Caudate nucleus (tissue), 63 donors: ENCODE measurements at places on chromosomes 11 and 22.
A peak's percentile ranks its signal among the peaks of the same experiment; 100 is the strongest.

GRCh38 chr11:69539416-69540117 lies 58.1 kb downstream of the LINC01488 start:
- DNase-seq: peak; percentile 56

DNA sequence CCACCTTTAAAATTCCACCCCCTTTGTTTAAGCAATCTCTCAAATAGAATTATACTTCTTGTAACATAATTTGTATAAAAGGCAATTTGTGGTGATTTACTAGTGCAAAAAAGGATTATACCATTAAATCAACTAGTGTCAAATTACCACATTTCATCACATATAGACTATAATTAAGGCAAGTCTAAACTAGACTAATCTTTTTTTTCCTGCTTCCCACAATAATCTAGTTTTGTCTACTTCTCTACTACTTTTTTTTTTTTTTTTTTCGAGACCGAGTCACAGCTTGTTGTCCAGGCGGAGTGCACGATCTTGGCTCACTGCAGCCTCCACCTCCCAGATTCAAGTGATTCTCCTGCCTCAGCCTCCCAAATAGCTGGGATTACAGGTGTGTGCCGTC lies 36.1 kb upstream of the FZD4 start:
- no peak for DNase-seq

DNA sequence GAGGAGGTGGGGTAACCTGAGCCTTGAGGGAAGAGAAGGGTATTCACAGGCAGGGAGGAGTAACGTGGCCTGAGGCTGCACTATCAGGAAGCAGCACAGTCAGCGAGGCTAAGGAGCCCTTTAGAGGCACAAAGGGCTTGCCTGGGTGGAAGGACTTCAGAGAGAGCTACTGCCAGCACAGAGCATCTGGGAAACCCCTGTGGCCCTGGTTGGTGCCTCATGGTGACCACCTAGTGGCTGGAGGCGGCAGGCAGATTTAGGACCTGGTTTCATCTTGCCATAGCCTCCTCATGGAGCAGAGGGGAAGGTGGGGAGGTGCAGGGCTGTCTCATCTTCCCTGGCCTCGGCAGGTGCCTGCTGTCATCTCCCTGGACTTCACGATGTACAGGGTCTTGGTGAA lies 64.5 kb downstream of the MPPED1 start:
- DNase-seq: no peak

GRCh38 chr22:19849835-19850762 lies 4.6 kb downstream of the GNB1L start:
- DNase-seq: no peak

GRCh38 chr11:73152861-73153483 lies 10.9 kb upstream of the FCHSD2 start:
- no peak for DNase-seq

DNA sequence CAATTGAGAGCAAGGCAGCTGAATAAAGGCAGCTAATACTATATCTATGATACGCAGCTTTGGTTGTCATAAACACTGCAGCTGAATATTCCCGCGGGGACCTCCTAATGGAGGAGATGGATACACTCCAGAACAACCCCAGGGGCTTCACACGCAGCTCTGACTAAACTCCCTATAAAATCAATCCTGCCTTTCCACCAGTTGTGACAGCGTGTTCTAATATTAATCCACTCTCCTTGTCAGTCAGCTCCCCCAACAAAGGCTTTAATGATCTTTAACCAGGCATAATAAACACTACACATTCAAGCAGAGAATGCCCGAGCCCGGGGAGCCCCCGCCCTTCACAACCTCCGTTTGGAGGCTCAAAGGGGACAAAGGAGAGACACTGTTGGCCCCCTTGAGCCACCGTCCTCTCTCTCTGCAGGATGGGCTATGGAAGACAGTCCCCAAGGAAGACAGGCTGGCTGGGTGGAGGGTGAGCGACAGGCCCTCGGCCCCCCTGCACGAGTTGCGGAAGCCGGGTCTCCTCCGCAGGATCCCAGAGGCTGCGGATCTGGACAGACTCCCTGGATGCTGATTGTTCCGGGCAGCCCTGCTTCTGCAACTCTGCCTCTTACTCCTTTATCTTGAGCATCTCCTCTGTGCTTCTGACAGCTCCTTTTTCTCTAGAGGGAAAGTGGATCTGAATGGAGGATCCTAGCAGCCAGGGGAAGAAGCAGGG lies 565.2 kb downstream of the BUD13 start:
- DNase-seq: no peak

DNA sequence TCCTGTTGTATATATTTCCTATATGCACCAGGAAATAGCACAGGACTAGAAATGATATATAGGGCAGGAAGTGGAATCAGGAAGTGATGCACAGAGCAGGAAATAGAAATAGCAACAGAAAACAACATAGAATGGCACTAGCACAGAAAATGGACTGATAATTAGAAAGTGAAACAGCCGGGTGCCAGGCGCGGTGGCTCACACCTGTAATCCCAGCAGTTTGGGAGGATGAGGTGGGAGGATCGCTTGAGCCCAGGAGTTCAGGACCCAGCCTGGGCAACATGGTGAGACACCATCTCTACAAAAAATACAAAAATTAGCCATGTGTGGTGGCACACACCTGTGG lies 10.0 kb upstream of the RELT start:
- DNase-seq: no peak

DNA sequence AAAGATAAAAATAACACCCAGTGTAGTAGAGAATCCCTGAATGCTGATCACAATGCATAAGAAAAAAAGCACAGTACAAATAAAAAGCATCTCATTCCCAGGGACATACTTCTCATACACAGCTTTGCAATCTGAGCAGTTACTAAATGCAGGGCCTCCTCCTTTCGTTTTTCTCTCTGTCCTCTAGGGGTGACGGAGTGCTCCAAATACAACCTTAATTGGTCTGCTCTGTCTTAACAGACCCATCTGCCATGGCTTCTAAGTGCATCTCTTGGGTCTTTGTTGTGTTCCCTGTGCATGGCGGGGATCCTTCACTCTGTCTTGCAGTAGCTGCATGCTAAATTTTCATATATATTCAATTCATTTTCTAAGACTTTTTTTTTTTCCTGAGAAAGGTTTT lies 1114.2 kb upstream of the RAG2 start:
- DNase-seq: no peak

DNA sequence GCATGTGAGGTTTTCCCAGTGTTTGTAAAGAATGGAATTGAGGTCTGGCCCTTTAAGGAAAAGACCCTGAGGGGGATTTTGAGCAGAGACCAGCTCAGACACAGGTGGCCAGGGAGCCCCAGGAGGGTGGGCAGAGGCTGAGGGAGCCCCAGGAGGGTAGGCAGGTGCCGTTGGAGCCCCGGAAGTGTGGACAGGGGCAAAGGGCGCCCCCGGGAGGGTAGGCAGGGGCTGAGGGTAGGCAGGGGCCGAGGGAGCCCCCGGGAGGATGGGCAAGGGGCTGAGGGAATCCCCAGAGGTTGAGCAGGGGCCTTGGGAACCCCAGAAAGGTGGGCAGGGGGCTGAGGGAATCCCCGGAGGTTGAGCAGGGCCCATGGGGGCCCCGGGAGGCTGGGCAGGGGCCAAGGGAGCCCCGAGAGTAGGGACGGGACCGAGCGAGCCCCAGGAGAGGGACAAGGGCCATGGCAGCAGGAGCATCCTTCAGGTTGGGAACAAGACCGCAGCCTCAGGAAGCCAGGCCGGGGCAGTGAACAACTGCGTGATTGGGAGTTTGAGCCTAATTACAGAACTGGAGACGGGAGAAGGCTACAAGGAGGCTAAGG lies 292.0 kb downstream of the BRD1 start:
- no peak for DNase-seq

DNA sequence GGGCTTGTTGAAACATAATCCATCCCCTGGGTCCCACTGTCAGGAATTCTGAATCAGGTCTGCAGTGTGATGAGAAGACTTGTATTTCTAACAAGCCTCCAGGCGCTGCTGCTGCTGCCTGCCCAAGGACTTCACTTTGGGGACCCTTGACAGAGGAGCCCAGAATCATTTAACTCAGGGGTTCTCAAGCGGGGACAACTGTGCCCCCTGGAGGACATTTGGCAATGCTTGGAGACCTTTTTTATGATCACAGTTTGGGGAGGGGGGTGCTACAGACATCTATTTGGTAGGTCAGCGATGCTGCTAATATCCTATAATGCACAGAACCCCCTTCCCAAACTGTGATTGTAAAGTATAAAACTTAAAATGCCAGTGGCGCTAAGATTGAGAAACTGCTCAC lies 312.8 kb downstream of the OPCML start:
- DNase-seq: no peak

GRCh38 chr11:103768816-103769215 lies 267.6 kb upstream of the DDI1 start:
- no peak for DNase-seq

- DNase-seq: no peak
Observed at GRCh38 chr11:5366856-5367255, 15.5 kb downstream of the OR51B6 start.

GRCh38 chr11:57515332-57516060 lies at the start of gene SLC43A1:
Gene SLC43A1, minus strand, starts transcription at chr11:57515702. Its CDS starts 1,591 bp downstream, at chr11:57514111.
- no peak for DNase-seq

- DNase-seq: peak; percentile 5
Observed at GRCh38 chr22:30609260-30610185, 2.5 kb downstream of the TCN2 start.

DNA sequence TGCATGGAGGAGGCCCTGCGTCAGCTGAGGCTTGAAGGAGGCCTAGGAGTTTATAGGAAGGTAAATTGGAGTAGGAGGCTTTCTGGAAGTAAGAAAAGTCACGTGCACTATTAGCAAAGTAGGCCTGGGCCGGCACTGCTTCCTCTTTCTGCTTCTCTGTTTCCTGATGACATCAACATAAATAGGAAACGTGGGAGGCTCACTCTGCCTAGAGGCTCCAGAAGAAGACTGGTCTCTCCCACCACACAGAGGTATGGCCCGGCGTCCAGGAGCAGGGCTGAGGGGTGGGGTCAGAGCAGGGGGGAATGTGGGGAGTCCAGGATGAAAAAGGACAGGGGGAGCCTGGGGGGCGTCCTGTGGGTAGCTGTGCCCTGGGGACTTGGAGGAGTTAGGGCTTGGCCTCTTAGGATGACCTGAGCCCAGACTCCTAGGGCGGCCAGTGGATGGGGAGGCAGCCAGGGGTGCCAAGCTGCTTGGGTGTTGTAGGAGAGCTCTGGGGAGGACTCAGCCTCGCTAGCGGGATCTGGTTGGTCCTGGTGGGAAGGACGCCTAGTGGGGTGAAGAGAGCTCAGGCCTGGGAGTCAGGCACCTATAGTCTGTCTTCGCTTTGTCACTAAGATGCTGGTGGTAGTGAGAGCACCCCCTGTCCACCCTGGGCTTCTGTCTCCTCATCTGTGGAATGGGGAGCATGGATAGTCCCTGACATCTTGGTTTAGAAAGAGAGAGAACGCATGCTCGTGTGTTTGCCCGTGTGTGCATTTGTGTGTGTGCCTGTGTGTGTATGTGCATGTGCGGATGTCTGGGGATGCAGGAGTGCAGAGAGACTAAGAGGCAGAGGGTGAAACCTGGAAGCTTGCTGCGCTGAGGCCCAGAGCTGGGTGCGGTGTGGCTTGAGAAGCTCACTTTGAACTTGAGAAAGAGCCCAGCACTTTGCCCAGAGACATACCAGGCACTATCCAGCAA lies at the start of gene CSF2RB:
Gene CSF2RB, plus strand, starts transcription at position 202 of the 963 bp plus-strand sequence. CDS start 8,580 bp downstream, outside the sequence.
- DNase-seq: no peak

- DNase-seq: no peak
Observed at GRCh38 chr11:35631891-35632290, 13.6 kb downstream of the FJX1 start.

GRCh38 chr22:23457380-23457985 lies 122.6 kb downstream of the IGLL1 start:
- DNase-seq: no peak

- DNase-seq: no peak
Observed at GRCh38 chr11:31375879-31376278, 6.2 kb downstream of the DNAJC24 start.

GRCh38 chr11:97409141-97409540 lies 1019.3 kb downstream of the JRKL start:
- no peak for DNase-seq

DNA sequence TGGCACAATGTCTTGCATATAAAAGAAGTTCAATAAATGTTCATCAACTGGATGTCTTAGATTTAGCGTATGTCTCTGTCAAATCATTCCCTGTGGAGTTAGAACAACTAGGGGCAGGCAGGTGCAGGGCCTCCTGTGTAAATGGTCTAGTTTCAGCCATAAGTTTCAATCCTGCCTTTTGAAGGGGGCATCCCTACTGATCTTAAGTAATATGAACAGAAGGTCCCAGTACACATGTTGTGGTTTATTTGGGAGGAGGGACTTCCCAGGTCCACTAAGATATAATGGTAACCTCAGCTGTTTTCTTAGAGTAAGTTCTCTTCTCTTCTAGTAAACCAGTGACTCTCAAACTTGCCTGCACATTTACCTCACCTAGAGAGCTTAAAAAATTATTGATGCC lies 19.8 kb downstream of the TTC12 start:
- DNase-seq: no peak

DNA sequence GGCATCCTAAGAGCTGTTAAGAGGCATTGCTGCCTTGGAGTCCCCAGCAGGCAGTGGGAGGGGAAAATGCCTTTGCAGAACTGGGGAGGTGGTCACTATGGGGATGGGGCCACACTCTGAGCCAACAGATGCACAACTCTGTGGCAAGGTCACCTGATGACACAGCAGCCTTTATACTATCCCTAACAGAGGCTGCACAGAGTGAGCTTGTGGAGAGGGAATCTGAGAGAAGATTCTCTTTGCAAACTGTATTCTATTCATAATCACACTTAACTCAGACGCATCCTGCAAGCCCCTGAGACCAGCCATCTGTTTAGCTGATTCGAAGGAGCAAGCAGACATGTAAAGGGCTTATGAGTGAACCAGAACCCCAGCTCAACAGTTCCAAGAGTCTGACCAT lies 49.0 kb upstream of the TTC12 start:
- DNase-seq: no peak

DNA sequence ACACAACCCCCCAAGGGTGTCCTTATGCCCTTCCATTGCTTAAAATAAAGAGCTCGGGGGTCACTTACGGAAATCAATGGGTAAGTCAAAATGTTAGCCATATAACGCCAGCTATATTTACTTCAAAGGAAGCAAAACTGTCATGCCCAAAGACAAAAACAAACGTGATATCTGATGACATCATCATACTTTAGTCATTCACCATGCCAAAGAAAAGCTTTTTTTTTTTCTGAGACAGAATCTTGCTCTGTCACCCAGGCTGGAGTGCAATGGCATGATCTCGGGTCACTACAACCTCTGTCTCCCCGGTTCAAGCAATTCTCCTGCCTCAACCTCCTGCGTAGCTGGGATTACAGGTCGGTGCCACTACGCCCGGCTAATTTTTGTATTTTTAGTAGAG lies 47.7 kb upstream of the SC5D start:
- no peak for DNase-seq
